ENCODE measurements at places on chromosomes 11 and 22.
A peak's percentile ranks its signal among the peaks of the same experiment; 100 is the strongest.

GRCh38 chr11:79610678-79611077 lies 169.8 kb upstream of the TENM4 start:
- no peak for DNase-seq

DNA sequence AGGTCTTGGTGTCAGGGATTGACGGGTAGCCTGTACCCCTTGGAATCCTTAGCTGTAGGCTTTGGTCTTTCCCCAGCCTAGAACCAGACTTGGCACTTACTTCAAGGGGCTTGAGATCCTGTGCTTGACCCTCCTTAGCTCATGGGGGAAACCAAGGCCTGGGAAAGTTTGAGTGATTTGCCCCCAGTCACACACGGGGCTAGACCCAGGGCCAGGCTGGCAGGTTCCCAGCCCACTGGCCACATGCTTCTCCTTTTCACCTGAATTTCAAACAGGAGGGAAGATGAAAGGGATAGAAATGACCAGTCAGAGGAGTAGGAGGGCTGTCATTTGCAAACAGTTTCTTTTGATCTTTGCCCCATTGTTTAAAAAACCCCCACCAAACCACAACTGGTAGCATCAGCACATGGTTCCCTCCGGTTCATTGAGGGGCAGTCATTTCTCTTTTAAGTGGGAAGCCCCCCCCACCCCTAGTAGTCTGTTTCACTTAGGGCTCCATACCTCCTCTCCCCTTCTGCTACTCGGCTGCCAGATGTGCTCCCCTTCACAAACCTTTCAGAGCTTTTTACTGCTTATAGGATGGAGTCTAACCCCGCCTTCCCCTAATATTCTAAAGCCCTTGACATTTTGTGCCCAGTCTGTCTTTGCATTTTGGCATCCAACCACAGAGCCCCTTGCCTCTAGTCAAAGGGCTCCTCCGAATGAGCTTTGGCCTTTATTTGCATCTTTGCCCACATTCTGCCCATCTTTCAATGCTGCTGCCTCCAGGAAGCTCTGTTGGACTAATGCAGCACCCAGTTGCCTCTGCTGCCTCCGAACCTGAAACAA lies 37.6 kb downstream of the ZNRF3 start:
- DNase-seq, result peak; percentile 43

DNA sequence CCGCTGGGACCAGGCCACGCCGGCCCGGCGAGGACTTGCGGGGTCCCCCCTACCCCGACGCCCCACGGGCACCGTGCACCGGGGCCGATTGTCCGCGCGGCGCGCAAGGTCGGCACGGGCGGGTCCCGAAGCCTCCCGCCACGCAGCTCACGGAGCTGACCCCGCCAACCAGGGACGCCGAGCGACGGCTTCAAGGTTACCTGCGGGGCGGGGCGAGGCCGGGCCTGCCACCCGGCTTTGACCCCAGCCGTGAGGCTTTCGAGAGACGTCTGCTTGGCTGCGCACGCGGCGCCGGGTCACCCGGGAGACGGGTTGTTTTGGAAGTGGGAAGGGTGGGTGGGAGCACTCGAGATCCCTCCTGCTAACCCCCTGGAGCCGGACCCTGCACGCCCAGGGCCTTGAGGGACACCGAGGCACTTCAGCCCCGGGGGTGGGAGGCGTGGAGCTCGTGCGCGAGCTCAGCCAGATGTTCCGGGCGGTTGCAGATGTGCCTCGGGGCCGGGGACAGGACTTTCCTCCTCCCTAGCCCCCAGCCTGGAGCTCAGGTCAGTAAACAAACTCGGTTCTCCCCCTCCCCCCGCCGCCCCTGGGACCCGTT lies 3.2 kb upstream of the WNT11 start:
- DNase-seq, result no peak

- DNase-seq, result no peak
Observed at GRCh38 chr11:133149698-133150097, 382.6 kb downstream of the OPCML start.

GRCh38 chr11:64364911-64365310 lies 5.9 kb downstream of the RPS6KA4 start:
- no peak for DNase-seq

All from Karpas-422 (cell line).